KG1 (cell line): ENCODE measurements at places on chromosomes 2 and 18.
A peak's percentile ranks its signal among the peaks of the same experiment; 100 is the strongest.

- DNase-seq: no peak
Observed at GRCh38 chr2:57893786-57894185, 152.8 kb upstream of the VRK2 start.

DNA sequence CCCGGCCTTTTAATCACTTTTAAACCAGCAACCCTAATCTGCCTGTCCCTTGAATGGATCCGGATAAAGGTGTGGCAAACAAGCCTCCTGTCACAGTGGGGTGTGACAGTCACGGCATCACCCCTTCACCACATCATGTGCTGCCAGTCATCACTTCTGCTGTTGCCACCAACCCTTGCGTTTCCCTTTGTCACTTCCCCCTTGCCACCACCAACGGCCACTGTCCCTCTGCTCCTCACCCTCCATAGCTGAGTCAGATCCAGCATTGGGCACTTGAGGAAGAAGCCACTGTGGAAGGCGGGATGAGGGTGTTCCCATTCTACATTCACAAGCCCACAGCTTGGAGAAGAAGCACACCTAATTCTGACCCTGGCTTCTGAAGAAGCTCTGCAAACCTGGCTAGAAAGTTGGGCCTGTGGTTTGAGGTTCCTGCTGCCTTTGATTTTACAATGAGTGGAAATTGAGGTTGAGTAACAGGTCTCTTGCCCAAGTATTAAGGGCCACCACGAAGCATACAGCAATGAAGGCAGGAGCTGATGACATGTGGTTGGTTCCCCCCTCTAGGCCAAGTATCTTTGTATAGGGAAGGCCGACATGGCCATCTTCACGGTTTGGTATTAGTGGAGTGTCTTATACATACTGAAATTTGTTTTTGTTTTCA lies 22.9 kb upstream of the DARS1 start:
- DNase-seq: peak; percentile 59

- no peak for DNase-seq
Observed at GRCh38 chr2:158730621-158731140, 64.4 kb upstream of the DAPL1 start.

GRCh38 chr2:218010140-218010983 lies 7.6 kb upstream of the TNS1 start:
- DNase-seq: no peak

DNA sequence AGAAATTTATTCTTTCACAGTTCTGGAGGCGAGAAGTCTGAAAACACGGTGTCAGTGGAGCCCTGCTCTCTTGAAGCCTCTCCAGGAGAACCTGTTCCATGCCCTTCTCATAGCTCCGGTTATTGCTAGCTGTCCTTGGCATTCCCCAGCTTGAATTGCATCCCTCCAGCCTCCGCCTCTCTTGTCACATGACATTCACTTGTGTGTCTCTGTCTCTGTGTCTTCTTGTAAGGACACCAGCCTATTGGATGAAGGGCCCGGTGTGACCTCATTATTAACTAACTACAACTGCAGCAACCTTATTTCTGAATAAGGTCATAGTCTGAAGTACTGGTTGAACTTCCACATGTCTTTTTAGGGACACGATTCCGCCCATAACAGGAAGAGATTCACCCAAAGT lies 4.5 kb upstream of the PRSS56 start:
- no peak for DNase-seq

GRCh38 chr18:7248877-7249276 lies 18.0 kb downstream of the LRRC30 start:
- DNase-seq: no peak

DNA sequence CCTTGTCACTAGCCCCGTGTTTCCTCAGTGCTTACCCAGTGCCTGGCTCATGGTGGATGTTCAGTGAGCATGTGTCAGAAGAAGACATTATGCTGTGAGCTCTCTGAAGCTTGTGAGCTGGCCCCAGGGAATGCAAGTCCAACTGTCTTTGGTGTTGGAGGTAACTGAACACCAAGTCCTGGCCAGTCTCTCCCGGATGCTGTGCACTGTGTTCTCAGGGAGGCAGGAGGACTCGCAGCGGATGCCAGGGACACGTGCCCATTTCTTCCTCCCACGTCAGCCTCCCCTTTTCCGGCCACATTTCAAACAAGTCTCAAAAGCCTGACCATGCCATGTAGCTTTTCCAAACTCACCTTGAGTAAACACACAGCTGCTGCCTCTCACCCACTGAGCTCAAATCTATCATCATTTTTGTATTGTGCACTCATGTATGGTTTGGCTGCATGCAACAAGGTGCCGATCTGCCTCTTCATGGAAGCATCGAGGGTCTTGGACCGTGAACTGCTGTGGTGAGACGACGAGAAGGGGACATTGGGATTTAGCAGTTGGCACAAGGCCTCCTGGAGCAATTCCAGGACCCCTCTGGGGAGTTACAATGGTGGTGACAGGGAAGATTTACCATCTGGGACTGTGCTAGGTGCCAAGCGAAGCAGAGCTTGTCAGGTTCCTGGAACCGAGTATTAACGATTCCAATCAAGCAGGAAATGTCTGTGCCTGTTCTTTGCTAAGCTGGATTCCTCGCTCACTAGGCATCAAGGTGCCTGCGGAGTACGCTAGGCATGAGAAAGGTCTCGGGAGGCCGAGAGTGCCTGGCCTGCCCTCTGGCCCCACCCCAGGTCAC lies 44.4 kb upstream of the MGAT4A start:
- no peak for DNase-seq

DNA sequence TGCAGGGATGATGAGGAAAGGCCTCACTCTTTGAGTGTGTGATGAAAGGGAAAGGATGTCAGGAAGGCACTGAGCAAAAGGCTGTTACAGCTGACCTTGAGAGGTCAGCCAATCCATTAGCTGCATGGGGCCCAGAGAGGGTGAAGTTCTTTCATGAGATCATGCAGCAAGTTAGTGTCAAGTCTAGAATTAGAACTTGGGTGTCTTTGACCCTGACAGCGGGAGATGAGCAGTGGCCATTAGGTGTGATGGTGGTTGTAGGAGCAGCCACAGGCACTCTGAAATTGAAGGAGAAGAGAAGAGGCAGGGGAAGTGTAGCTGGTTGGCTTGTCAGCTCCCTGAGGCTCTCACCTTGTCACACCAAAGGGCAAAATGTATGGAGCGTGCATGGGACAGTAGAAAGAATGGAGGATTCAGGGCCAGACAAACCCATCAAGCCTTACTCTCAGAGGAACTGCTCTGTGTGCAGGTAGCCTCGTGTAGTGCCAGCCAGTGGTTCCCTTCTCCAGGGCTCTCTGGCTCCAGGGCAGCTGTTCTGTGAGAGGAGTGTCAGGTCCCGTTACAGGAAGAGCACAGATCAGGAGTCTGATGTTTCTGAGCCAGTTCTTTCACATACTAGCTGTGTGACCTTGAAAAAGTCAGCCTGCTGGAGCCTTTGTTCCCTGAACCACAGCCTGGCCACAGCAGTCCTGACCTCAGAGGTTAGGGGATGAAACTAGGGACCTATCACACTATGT lies 35.9 kb downstream of the MAP4K4 start:
- DNase-seq: no peak

DNA sequence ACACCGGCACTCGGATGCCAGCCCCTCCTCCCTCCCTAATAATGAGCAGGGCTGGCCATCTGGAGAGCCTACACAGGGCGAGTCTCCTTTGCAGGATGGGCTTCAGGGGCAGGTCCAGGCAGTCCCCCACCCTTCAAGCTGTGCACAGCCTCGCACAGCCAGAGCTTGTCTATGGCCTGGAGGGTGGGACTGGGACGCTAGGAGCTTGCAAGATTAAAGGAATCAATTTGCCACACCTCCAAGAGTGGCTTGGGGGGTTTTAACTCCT lies 43.9 kb upstream of the OTOF start:
- DNase-seq: no peak

- no peak for DNase-seq
Observed at GRCh38 chr2:118842661-118843482, 4.6 kb downstream of the EN1 start.

GRCh38 chr2:235265348-235265965 lies 228.4 kb upstream of the AGAP1 start:
- DNase-seq: no peak

- no peak for DNase-seq
Observed at GRCh38 chr2:48132271-48132625, 225.9 kb upstream of the FBXO11 start.
